ENCODE measurements at places on chromosomes 7 and 10. TPM values are rescaled to one million over a fixed set of nuclear protein-coding genes. Genes with fewer than 3 reads are reported as not detected.

DNA sequence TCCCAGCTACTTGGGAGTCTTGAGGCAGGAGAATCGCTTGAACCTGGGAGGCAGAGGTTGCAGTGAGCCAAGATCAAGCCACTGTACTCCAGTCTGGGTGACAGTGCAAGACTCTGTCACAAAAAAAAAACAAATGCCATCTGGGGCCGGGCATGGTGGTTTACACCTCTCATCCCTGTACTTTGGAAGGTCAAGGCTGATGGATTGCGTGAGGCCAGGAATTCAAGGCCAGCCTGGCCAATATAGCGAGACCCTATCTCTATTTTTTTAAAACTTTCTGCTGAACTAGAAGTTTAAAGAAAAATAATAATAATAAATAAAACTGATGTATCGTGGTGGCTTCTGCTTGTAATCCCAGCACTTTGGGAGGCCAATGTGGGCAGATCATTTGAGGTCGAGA lies 15.7 kb upstream of the RNF216 start:
- no peak for DNase-seq

The RGS10 gene
- 7.0 TPM for total RNA-seq

DNA sequence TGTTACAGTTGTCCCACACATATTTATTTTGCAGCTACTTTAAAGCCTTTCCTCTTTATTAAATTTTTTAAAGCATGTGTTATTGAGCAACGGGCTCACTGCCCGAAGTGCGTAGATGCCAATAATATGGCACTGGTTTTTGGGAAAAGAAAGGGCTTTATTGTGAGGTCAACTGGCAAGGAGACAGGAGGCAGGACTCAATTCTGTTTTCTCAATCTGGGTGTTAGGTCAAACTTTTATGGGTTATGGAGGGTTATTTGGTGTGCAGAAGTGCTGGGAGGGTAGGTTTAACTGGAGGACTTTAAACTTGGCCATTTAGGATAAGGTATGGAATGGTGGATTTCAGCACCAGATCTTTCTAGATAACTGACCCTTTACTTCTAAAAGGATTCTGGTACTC lies 183.6 kb downstream of the LRRC4 start:
- peak; percentile 31 for DNase-seq

GRCh38 chr7:96097835-96098234 lies 224.1 kb downstream of the SLC25A13 start:
- no peak for DNase-seq

The CDH23 gene
- total RNA-seq, result 4.7 TPM

- no peak for DNase-seq
Measured at GRCh38 chr10:67670401-67670800, 25.6 kb downstream of the CTNNA3 start.

The ANKRD61 gene
- total RNA-seq, result 0.29 TPM

The CALD1 gene
- 181 TPM for total RNA-seq

DNA sequence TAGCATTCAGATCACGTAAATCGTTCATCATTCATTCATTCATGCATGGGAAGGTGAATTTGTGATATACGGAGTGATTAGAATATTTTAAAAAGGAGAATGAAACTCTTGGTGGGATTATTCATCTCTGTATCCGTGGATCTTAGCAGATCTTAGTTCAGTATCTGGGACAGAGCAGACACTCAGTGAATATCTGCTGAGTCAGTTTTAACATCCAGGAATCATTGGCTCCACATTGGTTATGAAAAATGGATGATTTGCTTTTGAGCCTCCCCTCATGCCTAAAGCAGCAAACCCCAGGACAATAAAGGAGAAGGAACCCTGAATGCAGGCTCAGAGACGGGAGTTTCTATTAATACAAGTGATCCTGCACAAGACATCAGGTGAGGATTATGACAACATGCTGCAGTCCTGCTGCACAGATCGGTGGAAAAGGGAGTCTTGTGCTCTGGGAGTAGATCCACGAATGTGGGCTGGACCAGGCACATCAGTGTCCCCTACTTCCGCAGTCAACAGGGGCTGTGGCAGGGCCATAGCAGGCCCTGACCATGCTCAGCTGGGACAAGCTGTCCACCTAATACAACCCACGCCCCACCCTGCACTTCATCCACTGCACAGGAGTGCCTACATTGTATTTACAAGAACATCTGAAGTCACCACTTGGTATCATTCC lies 26.9 kb upstream of the FIGNL1 start:
- no peak for DNase-seq

The RAMP3 gene
- total RNA-seq, result 40.8 TPM

DNA sequence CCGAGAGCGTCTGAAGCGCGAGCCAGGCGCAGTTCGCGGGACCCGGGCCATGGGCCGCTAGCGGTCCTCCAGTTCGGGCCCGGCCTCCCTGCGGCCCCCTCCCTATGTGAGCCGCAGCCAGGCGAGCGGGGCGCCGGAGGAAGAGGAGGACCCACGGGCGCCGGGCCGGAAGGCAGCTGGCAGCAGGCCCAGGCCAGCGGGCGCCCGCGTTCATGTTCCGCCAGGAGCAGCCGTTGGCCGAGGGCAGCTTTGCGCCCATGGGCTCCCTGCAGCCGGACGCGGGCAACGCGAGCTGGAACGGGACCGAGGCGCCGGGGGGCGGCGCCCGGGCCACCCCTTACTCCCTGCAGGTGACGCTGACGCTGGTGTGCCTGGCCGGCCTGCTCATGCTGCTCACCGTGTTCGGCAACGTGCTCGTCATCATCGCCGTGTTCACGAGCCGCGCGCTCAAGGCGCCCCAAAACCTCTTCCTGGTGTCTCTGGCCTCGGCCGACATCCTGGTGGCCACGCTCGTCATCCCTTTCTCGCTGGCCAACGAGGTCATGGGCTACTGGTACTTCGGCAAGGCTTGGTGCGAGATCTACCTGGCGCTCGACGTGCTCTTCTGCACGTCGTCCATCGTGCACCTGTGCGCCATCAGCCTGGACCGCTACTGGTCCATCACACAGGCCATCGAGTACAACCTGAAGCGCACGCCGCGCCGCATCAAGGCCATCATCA lies 1.1 kb downstream of the ADRA2A start:
- peak; percentile 42 for DNase-seq

GRCh38 chr10:12081470-12081869 lies 12.7 kb downstream of the DHTKD1 start:
- no peak for DNase-seq

DNA sequence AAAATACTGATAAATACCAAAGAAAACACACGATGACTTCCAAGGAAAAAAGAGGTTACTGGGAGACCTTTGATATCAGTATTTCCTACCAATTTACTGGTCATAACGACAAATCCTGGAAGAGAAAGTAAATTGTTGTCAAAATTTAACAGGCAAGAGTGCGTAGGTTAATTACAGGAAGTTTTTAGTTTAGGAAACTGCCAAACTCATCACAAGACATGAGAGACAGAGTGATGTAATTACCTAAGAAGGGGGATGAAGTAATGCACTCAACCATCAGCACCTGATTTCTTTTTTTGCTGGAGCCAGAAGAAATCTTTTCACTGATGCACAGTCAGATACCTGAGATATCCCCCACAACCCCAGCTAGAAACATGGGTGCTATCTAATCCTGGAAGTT lies 16.8 kb downstream of the MACC1 start:
- DNase-seq, result no peak

The C10orf143 gene
- 2.3 TPM for total RNA-seq

The ZNF438 gene
- total RNA-seq, result 11.6 TPM

The TET1 gene
- total RNA-seq, result 4.0 TPM

- DNase-seq, result no peak
Measured at GRCh38 chr7:94650147-94651051, 5.5 kb downstream of the SGCE start.

The NUTM2D gene
- total RNA-seq, result 3.5 TPM

The CCNJ gene
- total RNA-seq, result 5.1 TPM

The CARD11 gene
- 0.42 TPM for total RNA-seq

DNA sequence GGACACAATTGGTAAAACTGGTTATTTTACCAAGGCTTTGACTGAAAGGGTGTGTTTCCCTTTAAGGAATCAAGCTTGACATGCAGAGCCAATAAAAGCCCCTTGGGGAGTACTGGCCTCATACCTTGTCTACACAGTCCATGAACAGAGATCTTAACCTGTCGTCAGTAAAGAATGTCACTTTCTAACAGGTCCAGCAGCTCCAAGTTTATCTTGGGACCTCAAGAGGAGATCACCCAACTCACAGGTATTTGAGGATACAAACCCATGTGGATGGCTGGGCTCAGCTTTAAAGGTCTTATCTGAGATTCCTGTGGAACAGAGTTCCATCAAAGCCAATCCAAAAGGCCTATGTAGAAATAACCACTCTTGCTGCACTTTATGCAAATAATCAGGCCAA lies 61.3 kb downstream of the COA1 start:
- no peak for DNase-seq

- DNase-seq, result peak; percentile 2
Measured at GRCh38 chr7:157543791-157544190, 207.0 kb downstream of the DNAJB6 start.

DNA sequence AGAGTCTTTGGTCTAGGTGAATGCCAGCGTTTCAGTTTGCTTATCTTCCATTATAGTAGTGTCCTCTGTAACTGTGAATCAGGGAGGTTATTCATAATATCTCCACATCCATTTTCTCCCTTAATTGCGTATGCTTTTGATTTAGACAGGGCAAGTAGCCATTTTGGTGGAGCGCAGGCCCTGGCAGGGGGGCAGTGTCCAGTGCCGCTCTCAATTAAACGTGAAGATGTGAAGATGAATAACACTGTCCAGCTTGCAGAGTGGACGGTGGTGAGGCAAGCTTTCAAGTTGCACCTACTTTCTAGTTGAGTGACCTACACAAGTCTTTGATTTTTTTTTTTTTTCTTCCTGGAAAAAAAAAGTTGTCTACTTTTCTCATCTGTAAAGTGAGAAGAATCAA lies 4.5 kb downstream of the TSPAN14 start:
- DNase-seq, result peak; percentile 6

DNA sequence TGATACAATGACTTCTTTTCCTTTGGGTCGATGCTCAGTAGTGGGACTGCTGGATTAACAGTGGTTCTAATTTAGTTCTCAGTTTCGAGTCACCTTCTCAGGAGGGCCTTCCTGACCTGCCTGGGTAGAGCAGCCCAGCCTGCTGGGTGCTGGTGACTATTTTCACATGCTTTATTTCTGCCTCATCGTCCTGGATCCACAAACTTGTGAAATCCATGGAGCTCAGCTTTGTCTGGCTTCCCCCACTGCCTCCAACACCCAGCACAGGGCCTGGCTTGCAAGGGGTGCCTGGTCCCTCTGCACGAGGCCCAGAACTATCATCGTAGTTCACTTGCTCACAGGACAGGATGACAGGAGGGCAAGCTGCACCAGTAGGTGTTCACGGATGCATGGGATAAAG lies 46.9 kb downstream of the SPOCK2 start:
- DNase-seq, result no peak

The ADIRF gene
- total RNA-seq, result 143 TPM

DNA sequence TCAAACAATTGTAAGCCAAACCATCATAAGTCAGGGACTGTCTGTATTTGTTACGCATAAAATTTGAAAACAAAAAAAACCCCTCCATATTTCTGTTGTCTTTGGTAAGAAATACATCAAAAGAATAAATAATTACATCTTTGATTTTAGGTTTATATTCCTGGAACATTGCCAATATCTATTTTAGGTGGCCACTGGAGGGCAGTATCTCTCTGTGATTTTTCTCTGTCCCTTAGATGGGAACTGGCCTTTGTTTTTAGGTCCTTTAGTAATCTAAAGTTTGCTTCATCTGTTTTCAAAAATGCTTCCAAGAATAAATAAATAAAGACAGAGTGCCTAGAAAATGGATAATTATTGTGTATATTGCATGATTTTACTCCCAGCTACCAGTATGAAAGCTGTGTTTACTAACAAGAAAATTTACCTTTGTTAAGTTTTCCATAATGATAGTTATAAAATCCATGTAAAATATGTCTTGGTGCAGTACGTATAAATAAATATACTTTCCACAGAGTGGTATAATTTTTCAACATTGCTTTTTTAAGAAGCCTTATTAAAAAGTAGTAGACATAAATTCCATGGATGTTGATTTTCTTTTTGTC lies 64.2 kb downstream of the PHYHIPL start:
- no peak for DNase-seq

GRCh38 chr7:117949232-117949631 lies 76.0 kb upstream of the CTTNBP2 start:
- DNase-seq, result no peak

DNA sequence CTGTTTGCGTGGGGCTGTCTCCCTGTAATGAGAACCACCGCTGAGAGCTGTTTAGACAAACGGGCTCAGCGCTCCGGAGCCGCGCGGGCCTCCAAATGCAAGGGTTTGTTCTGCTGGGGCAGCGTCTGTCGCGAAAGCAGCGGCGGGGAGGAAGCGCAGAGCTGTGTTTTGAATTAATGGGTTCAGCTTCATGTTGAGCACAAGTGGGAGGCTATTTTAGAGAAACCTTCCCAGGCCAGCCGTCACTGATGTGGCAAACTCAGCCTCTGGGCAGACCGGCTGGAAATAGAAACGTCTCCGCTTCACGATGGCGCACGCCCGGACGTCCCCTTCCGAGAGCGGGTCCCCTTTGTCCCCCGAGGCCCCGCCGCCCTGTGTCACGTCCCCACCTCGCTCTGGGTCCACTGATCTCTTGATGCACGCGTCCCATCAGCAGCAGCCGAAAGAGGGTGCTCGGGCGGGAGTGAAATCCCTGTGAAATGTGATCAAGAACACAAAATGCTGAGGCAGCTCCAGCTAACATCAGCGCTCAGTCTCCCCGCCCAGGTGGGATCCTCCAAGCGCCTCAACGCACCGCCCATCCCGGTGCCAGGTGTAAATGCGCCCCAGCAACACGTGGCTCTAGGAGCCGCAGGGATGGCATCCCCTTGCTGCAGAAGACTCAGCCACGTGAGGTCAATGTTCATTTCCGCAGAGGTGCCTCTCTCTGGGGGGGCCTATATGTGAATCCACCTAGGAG lies 44.9 kb downstream of the BAMBI start:
- peak; percentile 48 for DNase-seq

The MMD2 gene
- total RNA-seq, result not detected

DNA sequence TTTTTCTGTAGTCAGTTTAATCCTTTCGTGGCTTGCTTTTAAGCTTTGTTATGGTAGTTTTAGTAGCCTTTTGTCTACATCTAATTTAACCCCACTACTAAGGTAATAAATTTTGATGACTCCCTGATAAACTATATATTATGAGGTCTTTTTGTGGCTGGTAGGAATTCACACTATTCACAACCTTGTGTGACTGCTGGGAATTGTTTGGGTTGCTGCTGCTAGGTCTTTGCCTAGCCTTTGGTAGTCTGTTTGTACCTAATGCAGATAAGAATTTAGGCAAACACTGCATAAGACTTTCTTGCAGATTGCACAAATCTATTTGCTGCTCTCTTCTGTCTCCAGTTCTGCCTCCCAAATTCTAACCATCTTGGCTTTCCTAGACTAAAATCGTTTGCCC lies 58.3 kb downstream of the SHOC2 start:
- no peak for DNase-seq
